Brain microvascular endothelial cell (primary cell): ENCODE measurements at places on chromosomes 5 and 9.

DNA sequence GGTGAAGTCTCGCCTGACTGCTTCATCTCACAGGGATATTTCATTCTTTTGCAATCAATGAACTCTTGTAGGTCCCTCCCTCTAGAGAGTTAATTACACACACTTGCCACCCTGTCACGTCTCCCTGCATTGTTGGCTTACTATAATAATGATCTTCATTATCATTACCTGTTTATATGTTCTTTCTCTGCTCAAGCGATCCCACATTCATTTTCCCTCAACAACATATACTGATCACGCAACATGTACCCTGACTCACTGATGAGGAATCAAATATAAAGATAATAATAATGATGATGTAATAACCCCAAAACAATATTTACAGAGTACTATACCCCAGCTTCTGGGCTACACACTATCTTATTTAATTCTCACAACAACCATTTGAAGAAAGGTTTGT is 88.5 kb downstream of the FEM1C start:
- DNase-seq: no peak

GRCh38 chr9:8895106-8895860 is 1095.7 kb upstream of the DMAC1 start:
- DNase-seq: no peak

DNA sequence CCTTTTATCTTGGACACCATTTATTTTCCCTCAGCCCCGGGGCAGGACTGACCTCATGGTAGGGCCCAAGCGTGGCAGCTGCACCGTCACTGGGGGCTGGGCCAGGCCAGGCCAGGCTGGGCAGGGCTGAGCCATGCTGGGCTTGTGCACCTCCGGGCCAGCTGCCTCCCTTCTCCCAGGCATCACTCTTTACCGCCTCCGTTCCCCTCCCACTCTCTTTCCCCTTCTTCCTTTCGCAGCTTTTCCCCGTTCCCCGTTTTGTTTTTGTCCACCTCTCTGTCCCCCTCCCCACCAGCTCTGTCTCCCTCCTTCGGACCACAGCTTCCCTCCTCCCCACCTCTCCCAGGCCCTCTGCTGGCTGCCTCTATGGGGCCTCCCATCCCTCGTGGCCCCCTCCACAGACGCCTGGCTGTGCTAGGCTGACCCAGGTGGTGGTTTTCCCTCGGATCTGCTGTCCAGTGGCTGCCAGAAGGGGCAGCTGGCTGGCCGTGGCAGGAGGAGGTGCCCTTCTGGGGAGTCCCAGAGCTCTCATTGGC is 17.9 kb downstream of the FGF18 start:
- no peak for DNase-seq

DNA sequence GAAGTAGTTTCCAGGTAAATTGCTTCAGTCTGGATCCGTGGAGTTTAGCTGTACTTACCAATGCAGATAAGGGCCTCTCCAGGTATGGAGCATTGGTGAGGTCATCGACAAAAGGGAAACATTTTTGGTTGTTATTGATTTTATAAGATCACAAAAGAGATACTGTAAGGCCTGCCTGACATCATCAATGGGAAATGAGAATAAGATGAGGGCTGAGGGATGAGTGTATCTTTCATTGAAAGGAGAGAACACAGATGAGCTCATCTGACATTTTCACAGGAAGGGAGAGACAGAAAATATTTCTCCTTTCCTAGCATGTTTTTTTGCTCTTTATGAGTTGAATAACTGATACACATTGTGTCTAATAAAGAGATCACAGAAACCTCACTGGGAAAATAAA is 233.6 kb downstream of the SAXO1 start:
- DNase-seq: no peak

- no peak for DNase-seq
Measured at GRCh38 chr9:116504893-116505480, 182.1 kb upstream of the TRIM32 start.

DNA sequence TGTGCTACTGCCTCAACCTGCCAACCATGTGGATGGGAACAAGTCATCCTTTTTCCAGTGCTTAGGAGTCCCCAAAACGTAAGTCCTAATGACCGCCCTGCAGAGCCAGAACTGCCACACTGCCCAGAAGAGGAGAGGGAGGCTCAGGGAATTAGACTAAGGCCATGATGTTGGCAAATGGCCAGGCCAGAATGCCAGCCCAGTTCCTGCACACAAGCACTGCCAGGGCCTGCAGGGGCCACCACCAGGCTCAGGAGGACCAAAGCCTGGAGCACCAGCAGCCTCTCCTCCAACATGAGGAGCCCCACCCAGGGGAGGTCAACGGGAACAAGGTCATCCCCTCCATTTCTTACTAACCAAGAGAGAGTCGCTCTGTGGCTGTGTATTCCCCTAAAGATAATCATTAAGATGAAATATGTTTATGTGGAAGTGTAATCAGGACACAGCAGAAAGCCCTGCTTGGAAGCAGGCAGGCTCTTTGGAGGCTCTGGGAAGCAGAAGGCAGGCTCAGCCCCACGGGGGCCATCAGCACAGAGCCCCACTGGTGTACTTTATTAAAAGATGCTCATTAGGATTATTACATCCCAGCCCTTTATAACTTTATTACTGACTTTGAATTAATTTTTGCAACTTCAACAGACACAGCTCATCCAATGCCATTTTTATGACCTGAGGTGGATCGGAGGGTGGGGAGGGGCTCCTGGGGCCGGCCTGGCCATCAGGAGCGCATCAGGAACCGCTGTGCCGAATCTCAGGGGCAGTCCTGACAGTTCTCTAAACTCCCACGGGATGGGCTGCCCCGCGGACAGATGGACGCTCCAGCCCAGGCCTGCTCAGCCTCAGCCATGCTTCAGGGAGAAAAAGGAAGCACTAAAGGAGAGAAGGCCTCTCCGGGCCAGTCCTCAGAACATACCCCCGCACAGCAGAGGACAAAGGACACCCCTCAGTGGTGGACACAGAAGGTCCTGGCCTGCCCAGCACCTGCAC is 127.0 kb downstream of the ADAMTS2 start:
- no peak for DNase-seq

DNA sequence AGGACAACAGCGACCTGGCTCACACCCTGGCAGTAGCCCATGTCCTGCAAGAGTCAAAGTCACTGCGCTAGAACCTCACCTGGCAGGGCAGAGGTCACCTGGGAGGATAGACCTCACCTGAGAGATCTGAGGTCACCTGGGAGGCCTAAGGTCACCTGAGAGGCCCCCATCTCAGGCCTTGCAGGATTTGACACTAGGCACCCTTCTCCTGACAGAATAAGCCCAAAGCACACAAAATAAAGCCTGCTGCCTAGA is 75.2 kb upstream of the SPTLC1 start:
- no peak for DNase-seq

DNA sequence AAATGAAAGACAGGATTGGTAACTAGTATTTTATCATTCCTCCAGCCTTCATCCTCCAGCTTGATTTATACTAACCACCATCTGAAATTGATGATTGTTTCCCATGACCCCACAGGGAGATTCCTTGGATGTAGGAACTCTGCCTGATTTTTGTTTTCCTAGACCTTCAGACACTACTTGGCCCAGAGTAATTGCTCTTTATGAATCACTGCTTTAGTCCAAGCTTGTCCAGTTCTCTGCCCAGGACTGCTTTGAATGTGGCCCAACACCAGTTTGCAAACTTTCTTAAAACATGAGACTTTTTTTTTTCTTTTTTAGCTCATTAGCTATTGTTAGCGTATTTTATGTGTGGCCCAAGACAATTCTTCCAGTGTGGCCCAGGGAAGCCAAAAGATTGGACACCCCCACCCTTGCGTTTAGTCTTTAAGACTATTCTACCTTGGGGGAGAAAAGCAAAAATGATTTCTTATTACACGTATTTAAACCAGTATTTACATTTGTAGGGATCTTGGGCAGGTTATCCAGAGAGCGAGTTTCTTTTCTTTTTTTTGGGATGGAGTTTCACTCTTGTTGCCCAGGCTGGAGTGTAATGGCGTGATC is 18.4 kb downstream of the BASP1 start:
- DNase-seq: no peak

DNA sequence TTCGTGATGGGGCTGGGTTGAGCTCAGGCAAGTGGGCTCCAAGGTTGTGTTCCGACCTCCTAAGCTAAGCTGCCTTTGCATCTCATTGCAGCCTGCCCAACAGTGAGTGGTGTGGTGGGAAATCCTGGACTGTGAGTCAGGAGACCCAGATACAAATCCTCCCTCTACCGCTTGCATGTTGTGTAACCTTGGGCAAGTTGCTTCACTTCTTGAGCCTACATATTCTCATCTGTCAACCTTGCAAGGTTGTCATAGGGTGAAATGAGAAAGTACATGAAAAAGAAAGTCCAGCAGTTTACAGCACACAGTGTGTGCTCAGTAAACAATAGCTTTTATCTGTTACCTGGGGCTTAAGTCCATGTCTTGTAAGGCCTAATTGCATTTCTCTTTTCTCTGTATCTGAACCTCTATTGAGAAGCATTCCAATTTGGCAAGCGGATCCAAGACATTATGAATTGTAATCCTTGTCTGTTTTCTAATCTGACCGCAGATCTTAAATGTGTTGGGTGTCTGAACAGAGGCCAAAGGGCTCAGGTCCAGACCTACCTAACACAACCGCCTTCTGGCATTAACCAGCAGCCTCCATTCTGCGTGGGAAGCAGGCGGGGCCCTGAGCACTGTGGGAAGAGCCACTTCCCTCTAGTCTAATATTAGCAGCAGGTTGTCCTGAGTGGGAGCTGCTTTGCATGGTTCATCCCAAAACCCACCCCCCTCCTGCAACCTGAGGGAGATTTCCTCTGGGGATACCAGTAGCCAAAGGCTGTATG is 1.8 kb upstream of the GALNT12 start:
- DNase-seq: peak; percentile 58

DNA sequence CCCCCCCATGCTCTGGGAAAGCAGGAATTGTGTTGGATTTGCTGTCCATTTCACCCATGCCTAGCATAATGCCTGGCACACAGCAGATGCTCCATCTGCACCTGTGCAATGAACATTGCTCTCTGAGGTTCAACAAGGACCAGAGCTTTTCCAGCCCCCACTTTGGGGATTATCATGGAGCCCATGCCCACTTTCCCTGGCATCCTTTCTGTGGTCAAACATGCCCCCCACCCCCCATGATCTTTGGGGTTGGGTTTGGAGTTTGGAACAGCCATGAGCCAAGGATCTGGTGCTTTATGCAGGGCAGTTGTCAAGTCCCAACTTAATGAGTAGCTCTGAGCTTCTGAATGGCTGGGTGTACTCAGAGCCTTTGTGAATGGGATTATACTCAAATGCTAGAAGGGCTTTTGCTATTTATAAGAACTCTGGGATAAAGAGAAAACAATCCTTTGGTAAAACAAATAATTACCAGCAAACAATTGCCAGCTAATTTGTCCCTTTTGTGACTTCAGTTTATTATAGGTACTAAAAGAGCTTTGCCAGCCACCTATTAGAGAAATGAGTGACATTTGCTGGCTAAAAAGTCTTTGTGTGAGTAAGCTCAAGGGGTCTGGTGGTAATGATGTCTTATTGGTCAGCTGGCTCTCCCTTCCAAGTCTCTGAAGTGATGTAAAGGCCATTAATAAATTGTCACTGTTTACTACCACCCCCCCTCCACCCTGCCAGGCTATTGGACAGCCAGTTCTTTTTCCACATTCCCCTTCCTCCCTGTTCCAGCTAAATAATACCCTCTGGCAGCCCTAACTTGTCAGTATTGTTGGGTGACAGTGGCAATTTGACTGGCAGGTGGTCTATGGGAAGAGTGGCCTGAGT is 182.3 kb downstream of the MACROH2A1 start:
- DNase-seq: no peak

DNA sequence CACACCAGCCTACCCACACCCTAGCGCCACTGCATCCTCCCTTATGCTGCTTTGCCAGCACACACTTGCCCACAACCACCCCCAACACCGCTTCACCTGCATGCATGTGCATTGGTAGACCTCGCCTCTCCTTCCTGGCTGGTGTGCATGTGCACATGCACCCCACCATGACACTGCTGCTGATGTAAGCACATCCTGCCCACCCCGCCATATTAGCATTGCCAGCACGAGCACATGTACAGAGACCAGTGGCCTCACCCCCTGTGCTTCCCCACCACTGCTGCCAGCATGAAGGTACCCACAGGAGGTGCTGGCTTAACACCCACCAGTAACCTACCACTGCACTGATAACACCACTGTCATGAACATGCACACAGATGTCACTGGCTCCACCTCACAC is 218.2 kb downstream of the SLCO4C1 start:
- no peak for DNase-seq

DNA sequence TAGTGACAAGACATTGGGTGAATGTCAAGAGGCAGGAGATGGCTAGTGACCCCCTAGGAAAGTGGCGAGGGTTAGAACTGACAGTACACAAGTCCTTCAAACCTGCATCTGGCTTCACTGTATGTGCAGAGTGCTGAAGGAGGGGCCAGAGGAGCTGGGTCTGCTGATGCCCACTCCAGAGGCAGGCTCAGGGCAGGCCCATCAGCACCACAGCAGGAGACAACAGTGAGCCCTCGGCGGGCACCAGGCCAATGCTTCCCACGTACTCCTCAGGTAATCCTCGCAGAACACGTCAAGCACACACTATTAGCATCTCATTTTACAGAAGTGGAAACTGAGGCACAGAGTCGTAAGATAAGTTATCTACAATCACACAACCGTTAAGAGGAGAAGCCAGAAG is 76.1 kb upstream of the SH3PXD2B start:
- DNase-seq: no peak

- no peak for DNase-seq
Measured at GRCh38 chr5:55918087-55919035, 67.2 kb downstream of the IL31RA start.

GRCh38 chr5:140631831-140632365 is 1.1 kb downstream of the CD14 start:
- no peak for DNase-seq

DNA sequence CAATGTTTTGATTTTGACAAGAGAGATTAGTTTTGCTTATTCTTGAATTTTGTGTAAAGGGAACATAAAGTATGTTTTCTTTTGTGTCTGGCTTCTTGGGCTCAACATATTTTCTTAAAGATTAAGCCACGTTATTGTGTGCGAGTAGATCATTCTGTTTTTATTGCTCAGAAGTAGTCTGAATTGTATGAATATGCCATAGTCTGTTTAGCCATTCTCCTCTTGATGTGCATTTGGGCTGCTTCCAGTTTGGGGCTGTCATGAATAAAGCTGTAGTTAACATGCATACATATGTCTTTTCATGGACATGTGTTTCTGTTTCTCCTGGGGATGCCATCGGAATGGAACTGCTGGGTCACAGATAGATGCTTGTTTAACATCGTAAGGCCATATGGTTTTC is 198.9 kb downstream of the FANCC start:
- DNase-seq: peak; percentile 25

GRCh38 chr5:97751540-97751939 is 568.5 kb upstream of the RIOK2 start:
- no peak for DNase-seq

- no peak for DNase-seq
Measured at GRCh38 chr5:119264186-119264585, 91.6 kb upstream of the TNFAIP8 start.

DNA sequence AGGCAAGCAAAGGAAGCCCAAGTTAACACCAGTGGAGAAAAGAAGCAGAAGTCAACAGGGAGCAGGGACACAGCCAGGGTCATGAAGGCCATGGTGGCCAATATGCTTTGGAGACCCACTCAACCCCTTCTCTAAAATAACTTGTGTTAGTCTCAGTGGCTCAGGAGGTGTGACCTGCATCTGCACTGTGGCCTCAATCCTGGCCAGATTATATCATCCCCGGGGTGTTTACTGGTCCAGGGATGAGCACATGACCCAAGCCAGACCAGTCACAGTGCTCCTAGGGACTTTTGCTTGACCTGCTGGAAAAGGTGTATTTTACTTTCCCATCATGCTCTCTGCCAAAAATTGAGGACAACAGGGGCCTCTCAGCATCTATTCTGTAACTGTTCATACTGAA is 105.2 kb downstream of the DPYSL3 start:
- DNase-seq: no peak

- DNase-seq: peak; percentile 34
Measured at GRCh38 chr9:114696814-114697544, 15.0 kb upstream of the TEX48 start.
